K562 (cell line): ENCODE measurements at places on chromosomes 3 and 15. TPM values are rescaled to one million over a fixed set of nuclear protein-coding genes. Genes with fewer than 3 reads are reported as not detected.

IL12A gene
- not detected in 2 replicates for polyA plus RNA-seq

PROK2 gene
- not detected in 2 replicates for polyA plus RNA-seq

OR5K2 gene
- not detected in 2 replicates for polyA plus RNA-seq

GLCE gene
- polyA plus RNA-seq, result 10.6 and 11.0 TPM in 2 replicates

GUCA1C gene
- polyA plus RNA-seq, result not detected in 2 replicates

MUC13 gene
- not detected in 2 replicates for polyA plus RNA-seq

ETV5 gene
- 13.7 and 15.9 TPM in 2 replicates for polyA plus RNA-seq

AGBL1 gene
- polyA plus RNA-seq, result not detected in 2 replicates

TRH gene
- polyA plus RNA-seq, result not detected in 2 replicates

ABHD5 gene
- 37.5 and 38.1 TPM in 2 replicates for polyA plus RNA-seq

PCYT1A gene
- 45.8 and 49.4 TPM in 2 replicates for polyA plus RNA-seq

SERINC4 gene
- polyA plus RNA-seq, result 0.23 and 0.86 TPM in 2 replicates

SAMMSON gene
- polyA plus RNA-seq, result 1.9 and 2.2 TPM in 2 replicates

FBXW12 gene
- polyA plus RNA-seq, result 0.30 TPM in 1 of 2 replicates, not detected in the other

CLDN11 gene
- polyA plus RNA-seq, result 0.05 and 0.16 TPM in 2 replicates

HRG gene
- polyA plus RNA-seq, result not detected in 2 replicates

DUOXA2 gene
- not detected in 2 replicates for polyA plus RNA-seq

CISH gene
- polyA plus RNA-seq, result 29.2 and 38.1 TPM in 2 replicates

MCF2L2 gene
- polyA plus RNA-seq, result 3.9 and 4.2 TPM in 2 replicates

TMC3 gene
- polyA plus RNA-seq, result not detected in 2 replicates

EOMES gene
- polyA plus RNA-seq, result not detected in 2 replicates

TEX9 gene
- 1.9 and 2.4 TPM in 2 replicates for polyA plus RNA-seq

TMCO5A gene
- polyA plus RNA-seq, result not detected in 2 replicates

MKRN2OS gene
- not detected in 2 replicates for polyA plus RNA-seq

CFAP100 gene
- not detected in 2 replicates for polyA plus RNA-seq

GOLGA6L7 gene
- polyA plus RNA-seq, result not detected in 2 replicates
